Activated T-helper 9 cell treated with anti-CD3 and anti-CD28 coated beads, Interleukin-2, amount 50 U/mL, for 16 hours (primary cell): ENCODE measurements at places on chromosomes 16 and 17.

GRCh38 chr16:85227946-85228862 is 115.9 kb upstream of the CIBAR2 start:
- no peak for DNase-seq

DNA sequence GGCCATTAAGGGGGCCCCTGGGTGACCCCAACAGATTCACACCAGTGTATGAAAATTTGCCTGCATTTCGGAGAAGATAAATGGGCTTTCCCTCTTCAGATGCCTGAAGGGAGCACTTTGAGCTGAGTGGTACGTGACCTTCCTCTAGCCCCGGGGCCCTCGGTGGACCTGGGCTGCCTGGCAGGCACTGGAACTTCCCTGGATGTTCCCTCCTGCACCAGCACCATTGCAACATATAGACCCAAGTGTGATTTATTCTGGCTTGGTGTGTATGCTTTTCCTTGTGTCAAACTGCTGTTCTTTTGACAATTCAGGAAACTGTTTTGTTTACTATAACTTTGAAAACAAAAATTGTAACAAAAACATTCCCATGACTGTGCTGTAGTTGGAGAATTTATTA is 93.8 kb downstream of the TNFRSF13B start:
- no peak for DNase-seq

- DNase-seq = no peak
Measured at GRCh38 chr17:39776252-39776651, 38.5 kb downstream of the GRB7 start.

DNA sequence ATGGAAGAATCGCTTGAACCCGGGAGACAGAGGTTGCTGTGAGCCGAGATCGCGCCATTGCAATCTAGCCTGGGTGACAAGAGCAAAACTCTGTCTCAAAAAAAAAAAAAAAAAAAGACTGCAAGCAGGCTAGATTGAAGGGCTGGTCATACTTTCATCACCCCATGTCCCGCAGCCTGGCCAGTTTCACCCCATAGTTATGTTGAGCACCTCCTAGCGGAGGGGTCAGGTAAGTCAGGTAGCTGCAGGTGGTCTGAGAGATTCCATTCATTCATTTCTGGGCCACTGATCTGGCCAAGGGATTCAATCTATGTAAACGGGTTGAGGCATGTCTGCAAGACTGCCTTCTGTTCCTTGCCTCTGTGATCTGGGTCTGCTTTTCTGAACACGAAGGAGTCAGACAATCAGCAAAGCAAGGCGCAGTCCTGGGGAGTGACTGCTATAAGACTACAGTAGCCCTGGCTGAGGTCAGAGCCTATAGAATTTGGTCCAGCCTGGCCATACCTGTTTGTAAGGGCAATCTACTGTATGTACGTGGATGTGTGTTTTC is 23.6 kb upstream of the BPTF start:
- DNase-seq = no peak

- DNase-seq = no peak
Measured at GRCh38 chr17:66339561-66339960, 37.1 kb downstream of the PRKCA start.

DNA sequence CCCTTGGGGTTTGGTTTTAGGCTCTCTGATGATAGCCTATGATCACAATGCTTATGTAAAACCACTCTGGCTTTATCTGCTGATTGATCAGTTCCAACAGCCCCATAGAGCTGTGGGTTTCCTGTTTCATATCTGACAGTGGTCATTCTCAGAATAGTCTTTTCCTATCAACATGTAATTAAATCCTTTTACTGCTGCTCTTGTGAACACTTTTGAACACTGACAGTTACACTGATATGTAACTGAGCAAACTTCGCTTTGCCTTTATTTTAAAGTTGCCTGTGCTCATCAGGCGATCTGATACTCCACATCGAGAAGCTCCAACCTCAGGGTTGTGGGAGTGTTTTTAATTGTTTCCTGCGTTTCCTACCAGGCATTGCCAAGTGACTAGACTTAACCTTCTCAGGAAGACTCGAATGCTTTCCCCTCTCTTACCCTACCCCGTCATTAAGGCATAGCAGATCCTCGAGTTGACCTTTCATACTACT is 17.3 kb upstream of the CLEC18B start:
- no peak for DNase-seq

DNA sequence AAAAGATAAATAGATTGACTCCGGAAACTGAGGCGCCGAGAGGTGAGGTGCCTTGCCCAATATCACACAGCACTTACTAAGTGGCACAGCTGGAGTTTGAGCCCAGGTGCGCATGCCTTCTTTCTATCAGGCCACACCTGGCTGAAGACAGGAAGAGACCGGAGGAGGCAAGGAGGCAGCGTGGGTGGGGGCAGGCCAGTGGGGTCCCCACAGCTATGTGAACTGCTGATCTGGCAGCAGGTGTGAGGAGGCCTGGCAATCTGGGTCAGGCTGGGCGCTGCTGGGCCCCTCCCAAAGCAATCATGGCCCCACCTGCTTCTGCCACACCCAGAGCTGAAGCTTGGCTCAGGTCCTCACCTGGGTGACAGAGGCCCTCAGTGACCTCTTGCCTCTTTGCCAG is 1.9 kb upstream of the GDPD3 start:
- no peak for DNase-seq

- DNase-seq = no peak
Measured at GRCh38 chr17:13650096-13650675, 48.5 kb upstream of the HS3ST3A1 start.

DNA sequence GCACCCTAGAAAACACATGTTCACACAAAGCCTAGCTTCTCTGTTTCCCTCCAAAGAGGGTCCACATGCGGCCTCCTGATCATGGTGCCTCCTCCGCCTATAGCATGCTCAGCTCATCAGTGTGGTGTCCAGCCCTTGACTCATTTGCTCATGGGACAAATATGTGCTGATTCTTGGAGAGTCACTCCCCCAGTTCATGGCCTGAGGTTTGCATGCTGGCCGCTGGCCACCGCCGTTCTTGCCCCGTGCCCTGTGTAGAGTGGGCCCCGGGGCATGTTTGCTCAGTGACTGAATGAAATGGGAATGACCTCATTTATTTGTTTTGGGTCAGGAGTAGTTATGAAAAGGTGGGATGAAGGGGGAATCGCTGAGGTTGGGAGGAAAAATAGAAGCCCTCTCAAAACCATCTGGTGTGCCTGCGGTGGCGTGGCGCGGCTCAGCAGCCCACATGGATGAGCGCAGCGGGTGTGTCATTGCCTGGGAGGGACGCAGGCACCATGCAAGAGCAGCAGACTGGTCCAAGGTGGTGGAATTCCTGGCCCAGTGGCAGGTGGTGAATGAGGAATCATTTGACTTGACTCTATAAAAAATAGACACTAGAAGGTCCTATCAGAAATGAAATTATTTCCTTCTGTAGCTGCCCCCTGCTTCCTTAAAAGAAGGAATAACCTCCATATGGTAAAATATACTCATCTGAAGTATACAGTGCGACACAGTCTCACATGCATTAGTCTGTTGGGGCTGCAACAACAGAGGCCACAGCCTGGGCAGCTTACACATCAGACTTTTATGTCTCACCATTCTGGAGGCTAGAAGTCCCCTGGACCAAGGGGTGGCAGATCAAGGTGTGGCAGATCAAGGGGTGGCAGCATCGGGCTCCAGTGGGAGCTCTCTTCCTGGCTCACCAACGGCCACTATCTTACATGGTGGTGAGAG is 31.7 kb downstream of the CRISPLD2 start:
- no peak for DNase-seq

- no peak for DNase-seq
Measured at GRCh38 chr16:9447195-9447551, 355.7 kb downstream of the HAPSTR1 start.

- no peak for DNase-seq
Measured at GRCh38 chr17:73256220-73256619, 5.5 kb downstream of the CPSF4L start.
